NB4 (cell line): ENCODE measurements at places on chromosomes 3 and 15.

- DNase-seq, result no peak
Measured at GRCh38 chr15:75663931-75664421, 16.3 kb downstream of the SNX33 start.

DNA sequence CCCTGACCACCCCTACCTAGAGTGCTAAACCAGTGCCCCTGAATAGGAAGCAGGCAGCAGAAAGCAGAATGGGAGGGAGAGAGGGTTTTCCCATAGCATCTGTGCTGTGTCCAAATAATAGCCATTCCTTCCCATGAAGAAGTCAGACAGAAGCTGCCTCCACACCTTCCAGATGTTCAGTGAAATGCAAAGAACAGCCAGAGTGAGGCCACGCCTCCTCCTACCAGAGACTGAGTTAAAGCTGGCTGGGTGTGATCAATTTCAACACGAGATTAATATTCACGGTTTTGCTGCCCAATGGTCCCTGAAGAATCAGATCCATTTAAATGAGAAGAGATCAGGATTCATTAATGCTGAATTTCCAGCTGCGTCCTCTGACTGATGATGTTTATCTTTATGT lies 111.8 kb downstream of the SRGAP3 start:
- no peak for DNase-seq

- peak; percentile 75 for DNase-seq
Measured at GRCh38 chr15:40100123-40100946, 8.3 kb downstream of the BMF start.

- DNase-seq, result no peak
Measured at GRCh38 chr3:56725175-56725574, 42.1 kb upstream of the TASOR start.

GRCh38 chr3:197329382-197329781 lies 31.0 kb upstream of the DLG1 start:
- DNase-seq, result no peak

DNA sequence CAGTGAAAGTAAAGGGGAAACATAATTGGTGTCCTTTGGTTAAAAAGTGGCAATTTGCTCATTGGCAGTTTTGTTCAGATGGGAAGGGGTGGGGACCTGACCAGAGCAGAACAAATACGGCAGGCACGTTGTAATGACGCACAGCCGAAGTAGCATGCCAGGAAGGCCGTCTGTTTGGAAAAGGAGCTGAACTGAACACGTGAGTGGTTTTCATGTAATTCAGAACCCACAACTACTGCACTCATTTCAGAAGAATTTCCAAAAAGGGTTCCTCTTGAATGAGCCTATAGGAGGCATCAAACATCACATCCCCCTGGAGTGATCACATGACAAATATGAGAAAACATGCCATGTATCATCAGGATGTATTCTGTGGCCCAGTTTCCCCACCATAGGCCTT lies 42.9 kb upstream of the LMCD1 start:
- no peak for DNase-seq

DNA sequence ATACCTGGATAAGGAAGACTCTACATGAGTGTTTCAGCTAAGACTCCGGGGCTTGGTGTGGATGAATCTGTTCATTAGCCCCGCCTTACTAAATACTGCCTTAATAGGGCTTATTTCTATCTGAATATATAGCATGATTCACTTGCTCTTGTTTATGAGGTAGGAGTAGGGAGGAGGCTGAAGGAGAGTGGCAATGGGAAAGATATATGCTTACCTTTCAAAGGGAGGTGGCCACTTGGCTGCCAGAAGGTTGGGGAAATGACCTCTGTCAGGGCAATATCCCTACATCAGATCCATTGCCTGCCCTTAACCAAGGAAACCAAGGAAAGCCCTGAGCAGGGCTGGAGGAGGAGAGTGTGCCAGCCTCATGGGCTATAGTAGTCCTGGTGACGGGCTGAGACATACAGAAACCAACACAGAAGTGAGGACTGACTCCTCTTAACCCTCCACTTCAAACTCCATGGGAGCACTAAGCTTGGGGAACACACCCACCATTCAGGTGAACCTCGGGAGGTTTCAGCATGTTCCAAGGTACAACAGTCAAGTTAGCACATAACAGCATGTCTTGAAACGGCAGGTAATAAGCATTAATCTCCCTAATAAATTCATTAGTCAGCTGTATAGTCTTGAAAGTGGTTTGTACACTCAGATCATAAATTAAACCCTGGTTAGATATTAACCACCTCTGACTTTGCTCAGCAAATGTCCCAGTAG lies 80.1 kb downstream of the EOMES start:
- DNase-seq, result no peak

- DNase-seq, result peak; percentile 37
Measured at GRCh38 chr3:31802981-31803740, 177.9 kb downstream of the OSBPL10 start.

DNA sequence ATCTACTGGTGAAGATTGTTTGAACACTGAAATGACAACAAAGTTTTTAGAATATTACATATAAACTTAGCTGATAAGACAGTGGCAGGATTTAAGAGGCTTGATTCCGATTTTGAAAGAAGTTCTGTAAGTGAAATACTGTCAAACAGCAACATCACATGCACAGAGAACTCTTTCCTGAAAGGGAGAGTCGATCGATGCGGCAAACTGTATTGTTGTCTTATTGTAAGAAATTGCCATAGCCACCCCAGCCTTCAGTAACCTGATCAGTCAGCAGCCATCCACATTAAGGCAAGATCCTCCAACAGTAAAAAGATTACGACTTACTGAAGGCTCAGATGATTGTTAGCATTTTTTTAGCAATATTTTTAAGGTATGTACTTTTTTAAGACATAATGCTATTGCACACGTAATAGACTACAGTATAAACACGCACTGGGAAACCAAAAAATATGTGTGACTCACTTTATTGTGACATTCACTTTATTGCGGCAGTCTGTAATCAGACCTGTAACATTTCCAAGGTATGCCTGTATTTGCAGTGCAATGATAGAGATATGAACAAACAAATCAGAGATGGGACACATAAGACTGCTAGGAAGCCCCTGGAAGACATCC lies 225.6 kb upstream of the UBE2E1 start:
- no peak for DNase-seq

DNA sequence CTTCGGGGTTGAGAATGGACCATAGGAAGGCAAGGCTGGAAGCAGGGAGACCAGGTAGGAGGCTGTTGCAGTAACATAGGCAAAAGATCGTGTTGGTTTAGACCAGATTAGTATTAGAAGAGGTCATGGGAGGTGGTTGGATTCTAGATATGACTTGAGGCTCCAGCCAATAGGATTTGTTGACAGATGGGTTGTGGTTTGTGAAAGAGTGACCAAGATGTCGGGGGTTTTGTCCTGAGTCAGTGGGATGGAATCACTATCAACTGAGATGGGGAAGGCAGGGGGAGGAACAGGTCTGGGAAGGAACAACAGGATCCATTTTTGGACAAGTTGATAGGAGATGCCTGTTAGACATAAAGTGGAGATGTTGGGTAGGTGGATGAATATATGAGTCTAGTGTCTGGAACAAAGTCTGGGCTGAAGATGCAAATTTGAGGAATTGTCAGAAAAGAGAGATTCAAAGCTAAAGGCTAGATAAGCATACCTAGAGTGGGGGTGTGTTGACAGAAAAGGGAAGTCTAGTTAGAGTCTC lies 95.5 kb upstream of the NPHP3 start:
- DNase-seq, result no peak

DNA sequence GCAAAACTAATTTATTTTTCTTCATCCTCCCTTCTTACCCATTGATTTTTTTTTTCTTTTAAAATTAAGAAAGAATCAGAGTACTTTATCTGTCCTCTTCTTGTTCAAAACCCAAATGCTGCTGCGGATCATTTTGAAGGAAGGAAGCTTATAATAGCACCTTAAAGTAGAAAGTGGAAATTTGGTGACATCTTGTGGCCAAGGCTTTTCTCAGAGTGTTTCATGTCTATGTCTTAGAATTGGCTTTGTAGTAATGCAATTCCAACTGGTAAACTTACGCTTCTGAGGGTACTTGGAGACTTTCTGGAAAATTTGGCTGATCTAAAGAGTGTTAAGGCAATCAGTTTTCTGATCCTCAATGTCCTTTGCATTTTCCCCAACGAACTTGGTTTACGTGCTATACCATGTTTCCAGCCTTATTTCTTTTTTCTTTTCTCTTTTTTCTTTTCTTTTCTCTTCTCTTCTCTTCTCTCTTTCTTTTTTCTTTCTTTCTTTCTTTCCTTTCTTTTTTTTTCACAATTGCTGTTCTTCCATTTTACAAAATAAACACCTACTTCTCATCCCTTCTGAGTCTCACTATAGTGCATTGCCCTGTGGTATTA lies 30.7 kb downstream of the C3orf38 start:
- DNase-seq, result peak; percentile 67

GRCh38 chr3:110473405-110473804 lies 598.2 kb upstream of the NECTIN3 start:
- no peak for DNase-seq

GRCh38 chr3:97815149-97815917 lies 6.5 kb upstream of the CRYBG3 start:
- DNase-seq, result no peak

DNA sequence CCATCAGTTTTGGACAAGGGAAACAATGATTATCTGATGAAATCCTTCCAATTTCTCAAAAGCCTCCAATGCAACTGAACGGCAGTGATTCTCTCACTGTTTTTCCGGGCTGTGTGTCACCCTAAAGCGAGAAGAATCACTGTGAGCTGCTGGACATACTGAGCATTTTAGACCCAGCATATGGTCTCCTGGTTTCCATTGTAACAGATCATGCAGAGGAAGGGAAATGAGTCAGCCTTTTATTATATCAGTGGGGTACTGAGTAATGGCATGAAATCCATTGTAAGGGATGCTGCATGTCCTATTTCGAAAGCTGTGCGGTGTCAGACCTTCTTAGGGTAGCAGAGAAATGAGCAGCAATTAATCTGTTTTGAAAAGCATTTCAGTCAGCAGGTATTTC lies 287.1 kb downstream of the IL5RA start:
- DNase-seq, result peak; percentile 26

DNA sequence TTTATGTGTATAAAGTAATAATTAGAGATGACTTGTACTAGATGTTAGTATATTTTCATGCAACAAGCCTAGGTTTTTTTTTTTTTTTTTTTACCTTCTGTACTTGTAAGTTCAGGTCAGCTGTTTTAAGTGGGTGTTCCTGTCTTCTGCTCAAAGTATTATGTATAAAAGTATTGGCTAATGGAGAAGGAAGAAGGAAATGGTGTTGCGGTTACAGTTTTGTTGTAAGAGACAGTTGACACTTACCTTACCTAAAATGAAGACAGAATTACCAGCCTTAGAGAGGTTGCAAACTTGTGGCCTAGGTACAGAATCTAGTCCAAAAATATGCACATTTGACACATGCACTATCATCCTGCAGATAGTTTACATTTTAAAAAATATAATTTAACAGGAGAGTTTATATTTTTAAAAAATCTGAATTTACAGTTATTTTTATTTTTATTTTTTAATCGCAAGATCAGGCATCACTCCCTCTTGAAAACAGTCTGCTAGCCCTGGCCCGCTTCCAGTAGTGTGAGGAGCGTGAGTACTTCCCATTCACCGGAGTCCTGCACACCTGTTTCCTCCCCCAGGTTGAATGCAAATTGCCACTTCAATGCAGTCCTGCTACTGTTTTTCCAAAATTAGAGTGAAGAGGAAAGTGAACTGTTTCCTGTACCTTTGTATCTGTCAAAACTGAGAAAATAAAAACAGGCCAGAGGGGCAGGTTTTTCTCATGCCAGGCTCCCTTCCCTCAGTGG lies 224.3 kb upstream of the SOX2 start:
- DNase-seq, result peak; percentile 14

DNA sequence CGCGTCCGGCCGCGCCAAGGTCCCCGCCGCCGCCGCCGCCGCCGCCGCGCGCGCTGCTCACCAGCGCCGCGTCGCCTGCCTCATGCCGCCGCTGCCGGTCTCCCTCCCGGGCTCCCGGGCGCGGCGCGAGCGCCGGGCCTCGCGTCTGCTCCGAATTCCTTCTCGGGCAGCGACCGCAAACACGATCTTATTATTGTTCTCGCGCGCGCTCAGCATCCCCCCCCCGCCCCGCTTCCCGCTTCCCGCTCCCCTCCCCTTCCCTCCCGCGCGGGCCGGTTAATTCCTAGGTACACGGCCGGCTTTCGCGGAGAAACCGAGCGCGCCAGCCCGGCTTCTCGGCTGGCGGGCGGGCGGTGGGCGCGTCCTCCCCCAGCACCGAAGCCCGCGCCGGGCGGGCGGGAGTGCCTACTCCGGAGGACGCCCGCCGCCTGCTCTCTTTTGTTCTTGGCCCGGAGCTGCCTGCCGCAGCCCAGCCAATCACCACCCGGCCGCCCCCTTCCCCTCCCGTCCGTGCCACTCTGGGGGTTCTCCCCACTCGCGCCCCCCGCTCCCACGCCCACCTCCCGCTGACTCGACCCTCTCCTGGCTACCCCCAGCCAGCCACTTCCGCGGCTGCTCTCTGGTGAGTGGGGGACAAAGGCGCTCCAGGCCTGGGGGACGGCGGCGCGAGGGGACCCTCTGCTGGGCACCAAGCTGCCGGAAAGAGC lies at the start of gene HDGFL3:
HDGFL3 (minus strand) TSS at position 164 of the 707 bp plus-strand sequence. CDS start 409 bp downstream, outside the sequence.
- peak; percentile 24 for DNase-seq

GRCh38 chr3:167876620-167877281 lies 141.2 kb downstream of the SERPINI1 start:
- DNase-seq, result no peak

DNA sequence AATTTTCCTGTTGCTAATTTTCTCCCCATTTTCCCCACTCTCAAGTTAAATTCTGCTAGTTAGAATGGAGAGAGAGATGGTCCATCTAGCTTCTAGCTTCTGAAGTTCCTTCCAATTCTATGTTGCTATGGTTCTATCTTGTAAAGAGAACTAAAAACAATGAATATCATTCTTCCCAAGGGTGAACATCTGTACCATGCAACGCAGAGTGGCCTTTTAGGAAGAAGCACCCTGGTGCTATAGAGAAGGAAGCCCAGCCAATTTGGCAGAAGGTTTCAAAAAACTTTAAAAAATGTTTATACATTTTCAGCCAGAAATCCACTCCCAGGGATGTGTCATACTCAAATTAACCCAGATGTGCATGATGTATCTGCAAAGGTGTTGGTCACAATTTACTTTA lies 149.1 kb downstream of the SEMA6D start:
- no peak for DNase-seq

DNA sequence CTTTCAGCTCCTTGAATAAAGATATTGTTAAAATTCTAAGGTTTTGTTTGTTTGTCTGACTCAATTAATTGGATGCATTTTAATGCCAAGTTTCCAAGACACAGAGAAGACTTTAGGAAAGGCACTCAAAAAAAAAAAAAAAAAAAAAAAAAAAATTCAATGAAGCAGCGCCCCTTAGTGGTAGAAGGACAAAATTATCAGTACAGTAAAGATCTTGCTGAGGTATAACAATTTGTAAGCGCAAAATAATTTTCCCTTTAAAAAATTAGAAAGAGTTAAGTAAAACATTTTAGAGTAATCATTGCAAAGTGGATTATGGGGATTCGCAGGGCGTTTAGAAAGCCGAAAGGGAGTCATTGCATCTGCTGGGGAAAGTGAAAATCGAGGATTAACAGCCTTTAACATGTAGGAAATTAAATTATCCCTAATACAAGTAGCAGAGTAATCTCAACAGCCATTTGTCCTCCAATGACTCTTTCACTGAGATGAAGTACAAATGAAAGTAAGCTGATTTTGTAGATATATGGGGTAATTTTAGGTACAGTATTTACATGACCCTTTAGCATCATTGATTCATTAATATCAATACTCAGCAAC lies 5.8 kb upstream of the DIS3L start:
- peak; percentile 33 for DNase-seq

GRCh38 chr3:114104414-114104813 lies 47.9 kb downstream of the QTRT2 start:
- DNase-seq, result no peak

GRCh38 chr3:23501201-23501802 lies 298.2 kb downstream of the UBE2E2 start:
- no peak for DNase-seq
